Posterior cingulate gyrus (tissue), 11 donors: ENCODE measurements at places on chromosomes 7 and 10.
A peak's percentile ranks its signal among the peaks of the same experiment; 100 is the strongest.

DNA sequence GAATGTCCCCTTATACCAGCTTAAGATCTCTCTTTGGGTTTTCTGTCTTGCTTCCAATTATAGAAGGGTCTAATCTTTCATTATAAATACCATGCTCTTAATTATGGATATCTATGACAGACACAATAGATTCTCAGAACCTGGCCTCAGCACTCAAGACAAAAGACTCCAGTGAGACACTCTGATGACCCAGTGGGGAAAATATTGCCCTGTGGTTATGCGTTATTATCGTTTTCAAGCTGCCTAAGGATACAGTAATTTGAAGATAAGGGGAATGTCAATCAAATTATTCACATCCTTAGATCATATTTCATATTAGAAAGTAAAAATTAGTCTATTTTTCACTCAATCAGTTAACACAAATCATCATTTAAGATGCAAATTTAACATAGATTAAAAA is 748.8 kb downstream of the XPNPEP1 start:
- no peak for DNase-seq

DNA sequence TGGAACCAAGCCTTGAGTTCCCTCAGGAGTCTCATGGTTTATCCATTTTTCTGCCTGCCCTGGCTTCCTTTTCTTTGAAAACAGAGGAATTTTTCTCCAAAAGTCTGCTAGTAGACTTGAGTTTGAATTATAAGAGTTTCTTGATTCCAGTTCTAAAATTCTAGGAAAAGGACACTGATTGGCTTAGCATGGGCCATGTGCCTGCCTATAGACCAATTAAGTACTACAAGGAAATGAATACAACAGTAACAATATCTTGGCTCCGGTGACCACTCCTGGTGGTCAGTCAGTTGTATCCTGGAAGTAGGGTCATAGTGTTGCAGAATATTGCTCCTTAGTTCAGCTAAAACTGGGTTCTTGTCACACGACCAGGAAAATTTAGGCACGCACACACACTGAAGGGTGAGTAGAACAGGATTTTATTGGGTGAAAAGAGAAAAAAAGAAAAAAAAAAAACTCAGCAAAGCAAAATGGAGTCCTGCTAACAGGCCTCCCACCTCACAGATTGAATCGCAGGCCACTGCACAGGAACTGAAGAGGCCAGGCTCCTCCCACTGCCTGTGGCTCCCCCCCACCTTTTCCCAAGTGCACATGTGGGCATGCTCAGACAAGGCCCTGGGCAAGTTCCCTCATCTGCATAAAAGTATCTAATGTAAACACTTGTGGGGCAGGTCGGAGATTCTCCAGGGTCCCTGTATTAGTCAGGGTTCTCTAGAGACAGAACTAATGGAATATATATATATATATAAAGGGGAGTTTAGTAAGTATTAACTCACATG is 155.1 kb downstream of the LYZL1 start:
- no peak for DNase-seq

GRCh38 chr10:120929166-120929565 is 78.0 kb downstream of the WDR11 start:
- DNase-seq: no peak

DNA sequence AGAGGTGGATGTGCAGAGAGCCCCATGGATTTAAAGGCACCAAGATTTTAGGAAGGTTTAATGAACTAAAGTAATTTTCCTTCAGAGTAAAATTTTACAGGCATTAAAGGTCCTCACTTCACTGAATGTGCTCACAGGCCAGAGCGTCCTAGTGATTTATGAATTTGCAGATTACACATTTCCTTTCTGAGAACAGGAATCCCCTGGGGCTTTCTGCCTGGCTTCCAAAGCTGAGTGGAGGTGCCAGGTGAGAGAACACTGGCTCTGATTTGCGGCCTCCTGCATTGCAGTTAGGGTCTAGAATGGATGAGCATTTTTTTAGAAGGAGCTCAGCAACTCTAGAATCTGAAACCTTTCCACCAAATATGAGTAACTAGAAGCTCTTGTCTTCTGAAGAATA is 194.3 kb downstream of the SORCS3 start:
- DNase-seq: no peak

GRCh38 chr10:27240212-27241009 is at the start of gene ACBD5:
Gene ACBD5, minus strand, starts transcription at chr10:27240797. Its CDS starts 109 bp downstream, at chr10:27240688.
- peak; percentile 93 for DNase-seq

DNA sequence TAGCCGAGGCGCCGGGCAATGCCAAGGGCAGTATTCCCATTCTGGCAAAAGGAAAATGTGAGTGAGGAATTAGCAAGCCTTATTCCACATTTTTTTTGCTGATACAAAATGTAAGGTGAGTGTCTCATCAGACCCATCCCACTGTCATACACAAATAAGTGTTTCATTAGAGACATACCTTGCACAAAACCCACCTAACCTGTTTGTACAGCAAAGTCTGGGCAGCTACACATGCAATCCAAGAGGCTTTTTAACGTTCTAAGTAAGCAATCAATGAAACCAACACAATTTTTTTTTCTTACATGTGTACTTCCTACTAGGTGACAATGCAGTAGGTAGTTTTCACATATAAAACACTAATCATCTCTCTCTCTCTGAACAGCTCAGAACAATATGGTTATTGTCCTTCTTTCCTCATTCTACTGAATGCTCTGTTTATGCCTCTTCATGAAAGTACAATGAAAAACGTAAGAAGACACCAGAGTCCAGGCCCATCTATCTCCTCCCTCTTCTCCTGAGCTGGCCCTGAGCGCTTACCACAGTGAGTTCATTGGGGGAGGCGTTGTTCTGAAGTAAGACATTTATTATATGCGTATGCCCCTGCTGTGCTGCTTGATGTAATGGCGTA is 217.2 kb downstream of the ANK3 start:
- no peak for DNase-seq

GRCh38 chr7:133401225-133401624 is 148.3 kb downstream of the EXOC4 start:
- no peak for DNase-seq

DNA sequence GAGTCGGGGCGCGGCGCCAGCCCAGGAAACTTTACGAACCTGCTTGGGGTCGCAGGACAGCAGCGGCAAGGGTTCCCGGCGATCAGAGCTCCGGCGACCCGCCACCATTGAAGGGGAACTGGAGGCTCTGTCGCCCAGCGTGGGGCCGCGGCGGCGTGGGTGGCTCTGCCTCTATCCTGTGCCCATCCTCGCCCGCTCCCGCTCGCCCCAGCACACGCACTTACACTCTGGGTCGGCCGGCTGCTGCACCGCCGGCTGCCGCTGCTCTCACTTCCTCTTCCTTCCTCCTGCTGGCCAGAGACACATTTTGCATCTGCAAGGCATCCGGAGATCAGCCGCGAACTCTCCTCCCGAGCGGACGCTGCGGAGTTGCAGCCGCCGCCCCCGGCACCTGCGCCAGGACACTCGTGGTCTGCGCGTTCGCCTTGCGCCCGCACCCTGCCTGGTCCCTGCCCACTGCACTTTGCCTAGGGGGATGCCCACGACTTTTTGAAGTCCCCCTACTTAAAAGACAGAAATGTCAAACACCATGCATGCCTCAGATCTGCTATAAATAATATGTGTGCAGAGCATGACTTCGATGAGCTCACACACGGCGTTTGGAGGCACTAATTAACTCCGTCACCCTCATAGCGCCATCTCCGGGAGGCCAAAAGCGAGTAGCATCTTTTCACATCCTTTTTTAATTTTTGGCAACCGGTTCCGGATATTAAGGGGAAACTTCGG is at the start of gene ELMO1:
TSS of gene ELMO1 (minus strand) at position 229 of the 726 bp plus-strand sequence. CDS start 106,174 bp downstream, outside the sequence.
- peak; percentile 56 for DNase-seq

DNA sequence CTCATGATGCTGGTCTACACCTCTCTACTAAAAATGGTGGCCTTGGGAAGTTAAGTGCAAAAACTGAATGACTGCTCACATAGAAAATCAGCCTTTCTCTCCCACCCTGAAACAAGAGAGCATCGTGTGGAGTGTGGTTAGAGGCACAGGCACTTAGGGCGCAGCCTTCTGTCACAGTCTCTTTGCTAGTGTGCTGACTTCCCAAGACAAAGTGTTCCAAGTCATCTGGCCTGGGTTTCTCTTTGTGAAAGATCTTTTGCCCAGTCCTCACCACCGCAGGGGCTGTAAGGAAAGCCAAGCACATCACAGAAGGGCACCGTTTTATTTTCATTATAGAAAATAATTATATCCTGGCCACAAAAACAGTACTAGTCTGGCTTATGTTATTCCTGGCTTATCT is 12.5 kb downstream of the STN1 start:
- no peak for DNase-seq

DNA sequence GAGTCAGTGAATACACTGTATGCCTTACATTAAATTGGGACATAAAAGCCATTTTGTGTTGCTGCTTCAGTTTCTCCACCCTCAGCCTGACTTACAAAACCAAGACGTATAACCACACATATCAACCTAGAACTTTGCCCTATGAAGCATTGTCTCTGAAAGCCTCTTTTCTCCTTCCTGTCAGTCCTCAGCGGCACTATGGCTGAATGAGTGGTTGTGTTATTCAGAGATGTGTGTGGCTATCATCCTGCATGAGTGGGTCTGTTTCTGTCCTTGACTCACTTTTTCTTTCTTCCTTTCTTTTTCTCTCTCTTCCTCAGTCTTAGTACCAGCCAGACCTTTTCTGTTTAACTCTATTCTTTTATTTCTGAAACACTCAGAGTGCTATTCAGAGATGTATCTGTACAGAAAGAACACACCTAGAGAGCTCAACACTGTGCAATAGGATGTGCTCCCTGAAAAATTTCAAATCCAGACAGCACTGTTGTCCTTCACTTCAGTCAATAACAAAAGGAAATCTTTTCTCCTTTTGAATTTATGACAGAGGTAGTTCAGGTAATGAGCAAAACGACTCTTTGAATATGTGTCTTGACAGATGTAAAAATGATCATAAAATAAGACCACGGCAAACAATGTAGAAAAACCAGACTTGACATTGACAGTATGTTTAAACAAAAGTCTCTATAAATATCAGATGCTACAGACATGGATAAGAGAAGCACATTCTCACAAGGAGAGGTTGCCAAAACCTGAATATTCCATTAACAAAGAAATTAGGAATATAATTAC is 163.3 kb upstream of the FEZF1 start:
- no peak for DNase-seq

GRCh38 chr10:56142092-56142728 is 218.8 kb downstream of the ZWINT start:
- no peak for DNase-seq

- no peak for DNase-seq
Measured at GRCh38 chr10:43172645-43173044, 34.4 kb downstream of the CSGALNACT2 start.
